Activated CD8-positive, alpha-beta memory T cell treated with anti-CD3 and anti-CD28 coated beads for 24 hours (primary cell): ENCODE measurements at places on chromosomes 16 and 17.
A peak's percentile ranks its signal among the peaks of the same experiment; 100 is the strongest.

- DNase-seq, result no peak
Observed at GRCh38 chr17:32141679-32142037, 644 bp upstream of the RHOT1 start.

DNA sequence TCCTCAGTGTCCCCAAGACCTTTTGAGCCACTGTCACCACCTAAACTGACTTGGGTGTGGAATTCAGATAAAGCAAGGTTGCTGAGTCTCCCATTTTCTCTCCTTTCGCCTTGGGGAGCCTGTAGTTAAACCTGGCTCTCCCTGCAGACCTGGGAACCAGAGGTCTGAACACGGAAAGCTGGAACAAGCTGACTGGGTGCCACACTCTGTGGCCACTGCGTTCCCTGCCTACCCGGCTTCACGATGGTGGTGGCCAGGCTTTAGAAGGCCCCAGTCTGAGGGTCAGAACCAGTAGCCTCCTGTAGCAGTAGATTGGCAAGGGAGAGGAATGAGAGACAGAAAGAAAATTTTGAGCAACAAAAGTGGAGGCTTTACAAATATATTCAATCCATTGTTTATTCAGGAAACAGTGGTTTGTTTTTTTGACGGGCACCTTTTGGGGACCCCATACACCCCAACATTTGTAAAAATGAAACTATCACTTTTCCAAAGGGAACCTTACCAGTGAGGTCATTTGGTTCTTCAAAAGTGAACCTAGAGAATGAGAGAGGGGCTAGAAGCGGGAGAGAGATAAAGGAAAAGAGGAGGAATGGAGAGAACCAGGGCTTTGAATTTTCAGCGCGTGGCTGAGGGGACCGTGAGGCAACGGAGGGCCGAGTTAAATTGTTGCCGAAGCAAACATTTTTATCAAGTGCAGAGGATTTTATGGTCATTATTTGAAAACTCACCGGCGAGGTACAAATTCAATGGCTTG is 1.8 kb upstream of the HOXB8 start:
- DNase-seq, result no peak

GRCh38 chr17:15952916-15953790 is 8.2 kb downstream of the ADORA2B start:
- DNase-seq, result no peak

DNA sequence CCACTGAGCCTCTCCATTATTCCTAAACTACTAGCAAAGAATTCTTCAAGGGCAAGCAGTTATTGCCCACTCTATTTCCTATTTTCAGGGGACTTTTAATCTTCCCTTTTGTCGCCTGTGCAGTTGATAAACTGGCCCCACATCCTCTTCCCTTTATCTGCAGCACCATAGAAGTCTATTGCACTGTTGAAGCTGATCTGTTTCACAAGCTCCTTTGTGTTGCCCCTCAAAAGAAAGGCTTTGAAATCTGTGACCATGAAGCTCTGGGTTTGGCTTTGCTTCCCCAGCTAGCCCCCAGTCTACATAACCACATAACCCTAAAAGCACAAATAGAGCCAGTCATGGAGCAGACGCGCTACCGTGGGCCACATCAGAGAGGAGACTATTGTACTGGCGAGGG is 37.1 kb downstream of the CDRT15 start:
- DNase-seq, result peak; percentile 56

GRCh38 chr16:14419817-14420216 is 210.2 kb downstream of the PARN start:
- no peak for DNase-seq

- no peak for DNase-seq
Observed at GRCh38 chr16:86497551-86498021, 12.7 kb upstream of the FOXF1 start.

- DNase-seq, result no peak
Observed at GRCh38 chr16:69114346-69114975, 9.0 kb downstream of the HAS3 start.

GRCh38 chr16:29702269-29702668 is 23.3 kb downstream of the QPRT start:
- DNase-seq, result no peak

GRCh38 chr16:72997141-72997542 is 50.8 kb downstream of the ZFHX3 start:
- no peak for DNase-seq

GRCh38 chr16:64182985-64183384 is 938.9 kb downstream of the CDH11 start:
- no peak for DNase-seq

DNA sequence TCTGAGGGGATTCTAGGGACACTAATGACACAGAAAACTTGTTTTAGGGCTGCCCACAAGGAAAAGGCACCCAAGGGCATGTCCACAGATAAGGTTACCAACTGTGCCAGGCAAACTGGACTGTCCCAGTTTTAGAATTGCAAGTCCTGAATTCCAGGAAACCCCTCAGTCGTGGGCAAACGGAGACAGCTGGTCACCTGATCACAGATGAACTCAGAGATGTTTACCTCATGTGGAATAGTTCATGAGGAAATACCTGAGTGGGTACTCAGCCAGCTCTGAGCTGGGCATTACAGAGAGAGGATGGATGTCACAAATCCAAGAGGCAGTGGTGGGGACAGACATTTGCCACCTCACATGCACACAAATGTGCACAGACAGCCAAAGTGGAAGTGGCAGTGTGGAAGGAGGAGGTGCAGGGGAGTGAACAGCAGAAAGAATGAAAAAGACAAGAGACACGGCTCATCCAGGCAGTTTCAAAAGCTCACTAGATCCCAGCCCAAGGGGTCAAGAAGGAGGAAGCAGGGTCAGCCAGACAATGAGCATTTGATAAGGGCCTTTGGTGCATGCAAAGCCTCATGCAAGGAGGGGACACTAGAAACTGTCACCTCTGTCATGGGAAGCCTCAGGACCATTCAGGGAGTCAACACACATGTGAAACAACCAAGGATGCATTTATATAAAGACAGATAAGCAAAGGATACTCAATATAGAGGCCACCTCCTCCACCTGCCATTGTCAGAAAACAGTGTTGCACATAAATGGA is 24.8 kb downstream of the TTLL6 start:
- DNase-seq, result no peak

GRCh38 chr16:2432801-2433505 is 3.7 kb downstream of the CCNF start:
- no peak for DNase-seq

DNA sequence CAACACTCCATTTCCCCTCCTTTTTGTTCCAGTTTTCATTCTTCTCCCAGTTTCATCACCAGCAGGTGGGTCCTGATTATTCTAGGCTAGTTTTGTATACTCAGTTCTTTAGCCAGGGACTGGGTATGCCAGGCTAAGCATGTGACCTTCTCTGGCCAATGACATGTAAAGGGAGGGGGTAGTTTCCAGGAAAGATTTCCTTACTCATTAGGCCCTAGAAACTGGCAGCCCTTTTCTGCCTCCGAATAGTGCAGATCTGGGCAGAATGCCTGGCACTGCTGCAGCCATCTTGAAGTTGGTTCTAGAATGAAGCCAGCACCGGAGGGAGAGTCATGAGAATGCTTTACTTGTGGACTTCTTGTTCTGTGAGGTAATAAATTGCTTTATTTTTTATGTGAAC is 126.9 kb upstream of the AXIN2 start:
- DNase-seq, result no peak

- DNase-seq, result no peak
Observed at GRCh38 chr17:67008101-67008500, 36.3 kb upstream of the CACNG1 start.

DNA sequence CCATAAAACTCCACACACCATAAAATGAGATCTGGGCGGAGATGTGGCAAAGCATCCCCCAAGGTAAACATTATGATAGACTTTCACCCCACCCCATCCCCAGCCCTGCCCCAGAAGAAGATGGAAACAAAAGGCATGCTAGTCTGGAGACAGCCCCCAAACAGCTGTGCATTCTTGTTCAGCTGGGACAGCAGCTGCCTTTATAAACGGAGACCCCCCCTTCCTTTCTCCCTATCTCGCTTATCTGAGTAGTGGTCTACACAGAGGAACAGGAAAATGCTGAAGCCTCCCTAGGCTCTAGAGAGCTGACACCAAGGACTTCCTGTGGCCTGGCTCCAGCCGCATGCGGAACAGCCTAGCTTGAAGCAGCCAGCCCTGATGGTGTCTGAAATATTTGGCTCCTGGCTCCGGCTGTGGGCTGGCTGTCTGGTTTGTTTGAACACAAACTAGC is 190.3 kb upstream of the ANKFN1 start:
- no peak for DNase-seq

- DNase-seq, result no peak
Observed at GRCh38 chr16:82033683-82034300, 1.3 kb upstream of the HSD17B2 start.

- no peak for DNase-seq
Observed at GRCh38 chr16:48041981-48042421, 113.8 kb downstream of the ABCC12 start.

DNA sequence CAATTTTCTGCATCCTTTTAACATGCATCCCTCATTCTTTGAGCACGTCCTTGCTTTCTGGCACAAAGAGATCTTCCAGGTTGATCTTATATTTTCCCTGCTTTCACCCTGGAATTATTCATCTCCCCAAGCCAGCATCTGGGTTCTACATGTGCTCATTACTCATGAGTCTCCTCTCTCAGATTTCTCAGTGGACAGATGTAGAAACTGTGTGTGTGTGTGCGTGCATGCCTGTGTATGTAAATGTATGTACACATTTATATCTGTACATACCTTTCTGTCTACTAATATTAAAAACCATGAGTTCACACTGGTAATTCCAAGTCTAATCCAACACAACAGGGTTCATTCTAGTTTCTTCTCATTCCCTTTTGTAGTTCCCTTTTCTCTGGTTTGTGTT is 41.9 kb upstream of the NSRP1 start:
- DNase-seq, result no peak

GRCh38 chr16:30137897-30138296 is 14.9 kb upstream of the MAPK3 start:
- no peak for DNase-seq

GRCh38 chr16:29029168-29029994 is 44.5 kb downstream of the LAT start:
- peak; percentile 93 for DNase-seq

- peak; percentile 89 for DNase-seq
Observed at GRCh38 chr17:45584092-45585036, 93.8 kb upstream of the PLEKHM1 start.

GRCh38 chr16:27977966-27978365 is 85.5 kb downstream of the GSG1L start:
- no peak for DNase-seq

- no peak for DNase-seq
Observed at GRCh38 chr16:3756113-3756512, 38.8 kb upstream of the TRAP1 start.

DNA sequence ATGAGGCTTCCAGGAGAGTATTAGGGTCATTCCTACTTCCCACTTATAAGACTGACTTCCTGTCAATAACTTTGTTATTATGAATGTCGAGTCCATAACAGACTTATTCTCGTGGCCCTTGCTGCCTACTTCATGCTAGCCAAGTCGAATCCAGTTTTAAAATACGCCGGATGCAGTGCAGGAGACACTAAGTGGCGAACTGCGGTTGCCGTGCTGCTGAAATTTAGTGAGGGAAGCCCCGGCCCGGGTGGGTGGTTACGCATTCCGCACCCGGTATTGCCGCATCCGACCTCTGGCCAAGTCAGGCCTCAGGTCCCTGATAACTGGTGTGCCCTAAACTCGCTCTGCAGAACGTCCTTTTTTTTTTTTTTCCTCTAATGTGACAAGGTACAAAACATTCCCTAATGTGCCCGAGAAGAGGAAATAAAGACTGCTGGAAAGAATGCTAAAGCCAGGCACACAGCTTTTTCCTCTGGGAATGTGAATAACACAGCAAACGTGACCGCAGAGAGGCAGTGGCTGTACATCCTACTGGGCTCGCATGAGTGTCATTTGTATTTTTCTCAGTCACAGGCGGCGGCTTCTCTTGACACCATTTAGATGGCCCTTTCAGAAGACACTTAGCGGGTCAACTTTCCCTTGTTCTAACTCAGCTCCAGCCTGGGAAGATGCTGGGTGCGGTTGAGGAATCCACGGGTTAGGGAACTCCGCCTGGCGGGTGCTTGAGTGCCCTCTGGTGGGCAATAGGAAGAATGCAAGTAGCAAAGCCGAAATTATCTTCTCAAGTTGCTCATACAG is 7.1 kb upstream of the AKTIP start:
- peak; percentile 85 for DNase-seq
